ENCODE measurements at places on chromosomes 7 and 10. TPM values are rescaled to one million over a fixed set of nuclear protein-coding genes. Genes with fewer than 3 reads are reported as not detected.

The SLC26A5 gene
- not detected for total RNA-seq

The CASTOR2 gene
- 3.6 TPM for total RNA-seq

The NPC1L1 gene
- not detected for total RNA-seq

The GARIN1A gene
- 0.71 TPM for total RNA-seq

The TCERG1L gene
- total RNA-seq, result 0.06 TPM

- no peaks in the 10 kb centered on the region for H3K36me3 ChIP-seq
- no peak overlapping the region for H3K27ac ChIP-seq
- no peak overlapping the region for H3K4me3 ChIP-seq
Measured at GRCh38 chr7:80520199-80520598, 8.3 kb upstream of the GNAT3 start.

DNA sequence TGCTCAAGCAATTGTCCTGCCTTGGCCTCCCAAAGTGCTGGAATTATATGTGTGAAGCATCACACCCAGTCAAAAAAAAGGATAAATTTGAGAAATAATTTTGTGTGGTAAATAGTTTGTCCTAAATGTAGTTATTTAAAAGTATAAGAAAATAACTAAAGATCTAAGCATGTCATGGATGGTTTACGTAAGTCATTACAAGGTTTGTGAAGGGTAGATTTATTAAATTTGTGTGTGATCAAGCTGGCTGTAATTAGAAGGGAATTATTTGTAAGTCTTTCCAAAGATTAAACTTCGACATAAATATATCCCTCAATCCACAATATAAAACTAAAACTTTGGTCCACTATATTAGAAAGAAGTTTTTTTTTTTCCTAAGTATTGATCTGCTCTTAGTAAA is 28.6 kb downstream of the ORC5 start:
- DNase-seq, result no peak
- H3K4me3 ChIP-seq, result no peak overlapping the region
- H3K4me1 ChIP-seq, result no peaks in the 10 kb centered on the region
- H3K27ac ChIP-seq, result no peak overlapping the region
- peaks cover 45% of the 10 kb centered on the region for H3K36me3 ChIP-seq
- H3K27me3 ChIP-seq, result no peaks in the 10 kb centered on the region

DNA sequence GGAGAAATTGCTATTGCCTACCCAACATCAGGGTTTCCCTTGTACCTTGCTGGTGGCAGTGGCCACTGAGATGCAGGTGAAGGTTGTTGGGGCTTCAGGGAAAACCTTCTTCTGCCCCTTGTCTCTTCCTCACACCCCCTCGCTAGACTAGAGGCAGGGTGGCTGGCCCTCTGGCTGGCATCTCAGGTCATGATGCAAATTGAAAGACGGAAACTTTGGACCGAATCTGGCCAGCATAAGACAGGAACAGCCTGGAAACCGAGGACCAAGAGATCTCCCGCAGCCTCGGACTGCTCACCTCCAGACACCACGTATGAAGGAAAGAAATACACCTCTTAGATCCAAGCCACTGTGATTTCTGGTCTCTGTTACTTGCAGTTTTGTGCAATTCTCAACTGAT is 2.9 kb downstream of the SVOPL start:
- H3K36me3 ChIP-seq, result no peaks in the 10 kb centered on the region
- H3K27ac ChIP-seq, result no peak overlapping the region
- no peaks in the 10 kb centered on the region for H3K4me1 ChIP-seq

DNA sequence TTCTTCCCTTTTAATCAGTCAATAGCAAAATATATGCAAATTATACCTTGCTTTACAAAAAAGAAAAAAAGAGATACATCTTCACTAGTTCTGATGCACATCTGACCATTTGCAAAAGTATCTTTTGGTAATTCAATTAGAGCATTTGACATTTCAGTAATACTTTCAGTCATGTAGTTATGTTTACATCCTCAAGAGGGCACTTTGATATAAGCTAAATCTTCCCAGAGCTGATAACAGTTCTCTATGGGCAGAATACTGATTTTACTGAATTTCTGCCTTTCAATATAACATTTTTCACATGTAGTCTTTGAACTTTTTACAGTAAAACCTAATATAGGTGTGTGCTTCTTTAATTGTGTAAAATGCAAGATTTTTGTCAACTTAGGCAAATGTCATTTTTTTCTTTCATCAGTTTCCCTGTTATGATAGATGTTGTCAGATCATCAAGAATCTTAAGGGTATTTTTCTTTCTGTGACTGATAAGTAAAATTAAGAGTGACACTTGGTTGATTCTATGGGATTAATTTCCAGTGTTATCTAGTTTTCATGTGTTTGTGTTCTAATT is 703.5 kb upstream of the SEMA3D start:
- DNase-seq, result no peak
- no peaks in the 10 kb centered on the region for H3K36me3 ChIP-seq
- H3K4me1 ChIP-seq, result no peaks in the 10 kb centered on the region
- H3K27ac ChIP-seq, result no peak overlapping the region

- no peaks in the 10 kb centered on the region for H3K27me3 ChIP-seq
- no peak overlapping the region for H3K4me3 ChIP-seq
- H3K4me1 ChIP-seq, result no peaks in the 10 kb centered on the region
- no peak for DNase-seq
- H3K27ac ChIP-seq, result no peak overlapping the region
- peaks cover 33% of the 10 kb centered on the region for H3K36me3 ChIP-seq
Measured at GRCh38 chr7:77309714-77310220, 106.4 kb downstream of the GSAP start.
